Activated naive CD4-positive, alpha-beta T cell treated with anti-CD3 and anti-CD28 coated beads, Interleukin-2, amount 50 U/mL, for 72 hours (primary cell): ENCODE measurements at places on chromosomes 1 and 21. TPM values are rescaled to one million over a fixed set of nuclear protein-coding genes. Genes with fewer than 3 reads are reported as not detected.
A peak's percentile ranks its signal among the peaks of the same experiment; 100 is the strongest.

C1QTNF12 gene
- 17.7 TPM for total RNA-seq

CELA3B gene
- total RNA-seq = not detected

MX1 gene
- total RNA-seq = 365 TPM

C8A gene
- not detected for total RNA-seq

IVNS1ABP gene
- 201 TPM for total RNA-seq

LYPD8 gene
- total RNA-seq = not detected

SUSD4 gene
- 1.1 TPM for total RNA-seq

DNA sequence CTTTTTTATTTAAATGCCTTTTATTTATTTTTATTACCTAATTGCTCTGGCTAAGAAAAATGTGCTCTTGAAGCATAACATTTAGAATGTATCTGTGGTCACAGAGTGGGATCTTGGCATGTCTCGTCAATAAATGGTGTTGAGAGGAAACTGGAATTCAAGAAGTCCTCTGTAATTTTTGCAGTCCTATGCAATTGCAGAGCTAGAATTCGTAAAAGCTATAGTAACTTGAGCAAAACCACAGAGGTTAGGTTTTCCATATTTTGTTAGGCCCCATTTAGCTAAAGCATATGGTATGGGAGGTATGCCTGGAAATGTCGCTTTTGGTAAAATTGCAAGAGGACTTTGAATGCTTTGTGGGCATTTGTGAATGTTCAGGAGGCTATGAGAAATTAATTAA, 466.7 kb upstream of the NFIA start:
- DNase-seq = no peak

DNA sequence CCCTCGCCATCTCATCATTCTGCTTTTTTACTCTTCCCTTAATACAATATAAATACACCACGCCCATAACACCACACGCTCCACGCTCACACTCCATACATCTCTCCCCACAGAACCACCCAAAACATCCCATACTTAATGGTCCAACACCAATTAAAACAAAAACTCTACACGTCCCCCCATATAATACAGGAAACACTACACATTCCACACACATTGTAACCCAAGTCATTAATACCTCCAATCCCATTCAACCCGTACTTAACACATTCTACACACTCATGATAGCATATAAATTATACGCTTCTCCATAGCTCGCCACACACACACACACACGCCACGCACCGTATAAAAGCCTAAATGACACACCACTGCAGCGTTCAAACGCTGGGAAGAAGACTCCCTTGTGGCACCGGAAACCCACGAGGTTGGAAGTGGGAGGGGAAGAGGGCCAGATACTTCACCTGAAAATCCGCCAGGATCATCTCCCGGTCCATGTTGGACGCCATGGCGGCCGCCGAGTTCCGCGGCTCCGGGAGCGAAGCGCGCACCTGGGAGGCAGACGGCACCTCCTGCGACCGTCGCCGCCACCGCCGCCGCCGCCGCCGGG, 659 bp downstream of the FAF1 start:
- DNase-seq = no peak

- no peak for DNase-seq
These were observed 119.5 kb downstream of the PCBP3 start for GRCh38 chr21:45763074-45763473.

DNA sequence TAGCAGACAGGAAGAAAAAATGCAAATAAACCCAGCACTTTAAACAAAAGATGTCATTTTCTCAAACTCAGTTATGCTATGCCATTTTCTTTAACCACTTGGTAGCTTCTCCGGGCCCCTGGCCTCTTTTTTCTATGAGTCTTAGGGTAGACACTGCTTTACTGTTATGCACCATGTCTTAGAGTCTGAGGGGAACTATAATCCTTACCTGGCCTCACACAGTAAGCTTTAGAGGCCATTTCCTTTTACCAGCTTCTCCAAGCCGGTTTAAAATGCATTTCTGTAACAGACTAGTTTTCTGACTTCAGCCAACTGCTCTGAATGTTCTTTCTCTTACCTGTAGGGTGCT, 73.7 kb upstream of the EDEM3 start:
- DNase-seq = no peak

DNA sequence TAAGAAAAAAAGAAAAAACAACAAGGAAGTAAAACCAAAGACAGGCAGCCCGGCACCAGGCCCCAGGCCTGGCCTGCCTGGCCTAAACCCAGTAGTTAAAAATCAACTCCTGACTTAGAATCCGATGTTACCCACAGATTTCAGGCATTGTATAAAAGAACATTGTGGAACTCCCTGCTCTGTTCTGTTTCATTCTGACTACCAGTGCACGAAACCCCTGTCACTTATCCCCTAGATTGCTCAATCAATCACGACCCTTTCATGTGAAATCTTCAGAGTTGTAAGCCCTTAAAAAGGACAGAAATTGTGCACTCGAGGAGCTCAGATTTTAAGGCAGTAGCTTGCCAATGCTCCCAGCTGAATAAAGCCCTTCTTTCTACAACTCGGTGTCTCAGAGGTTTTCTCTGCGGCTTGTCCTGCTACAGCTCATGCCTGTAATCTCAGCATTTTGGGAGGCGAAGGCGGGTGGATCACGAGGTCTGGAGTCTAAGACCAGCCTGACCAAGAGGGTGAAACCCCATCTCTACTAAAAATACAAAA, 15.6 kb upstream of the MYOCOS start:
- no peak for DNase-seq

DNA sequence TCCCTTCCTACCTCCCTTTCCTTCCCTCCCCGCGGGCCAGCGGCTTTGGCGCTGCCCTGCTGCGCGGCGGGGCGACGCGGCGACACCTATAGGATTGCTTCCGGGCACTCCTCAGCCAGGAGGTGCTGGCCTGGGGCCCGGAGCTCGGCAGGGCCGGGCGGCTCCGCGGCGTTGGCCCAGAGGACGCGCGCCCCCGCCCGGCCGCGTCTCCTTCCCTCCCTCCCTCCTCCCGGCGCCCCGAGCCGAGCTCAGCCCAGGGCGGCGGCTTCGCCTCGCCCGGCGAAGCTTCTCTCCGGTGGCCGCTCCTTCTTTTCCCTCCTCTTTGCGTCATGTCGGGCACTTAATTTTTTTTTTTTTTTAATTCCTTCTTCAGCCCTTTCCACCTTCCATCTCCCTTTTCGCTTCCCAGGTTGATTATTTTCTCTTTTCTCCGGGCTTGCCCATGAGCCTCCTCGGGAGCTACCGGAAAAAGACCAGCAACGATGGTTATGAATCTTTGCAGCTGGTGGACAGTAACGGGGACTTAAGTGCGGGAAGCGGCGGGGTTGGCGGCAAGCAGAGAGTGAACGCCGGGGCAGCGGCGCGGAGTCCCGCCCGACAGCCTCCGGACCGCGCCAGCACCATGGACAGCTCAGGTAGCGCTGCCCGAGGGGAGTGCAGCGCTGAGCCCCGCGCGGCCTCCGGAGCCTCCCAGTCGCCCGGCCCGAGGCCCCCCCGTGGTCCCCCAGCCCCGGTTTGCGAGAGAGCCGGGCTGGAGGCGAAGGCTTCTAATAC, at the start of gene DNAJC6:
Gene DNAJC6, plus strand, starts transcription at position 240 of the 774 bp plus-strand sequence. Its CDS starts 203 bp downstream, at position 443.
- peak; percentile 71 for DNase-seq

DNA sequence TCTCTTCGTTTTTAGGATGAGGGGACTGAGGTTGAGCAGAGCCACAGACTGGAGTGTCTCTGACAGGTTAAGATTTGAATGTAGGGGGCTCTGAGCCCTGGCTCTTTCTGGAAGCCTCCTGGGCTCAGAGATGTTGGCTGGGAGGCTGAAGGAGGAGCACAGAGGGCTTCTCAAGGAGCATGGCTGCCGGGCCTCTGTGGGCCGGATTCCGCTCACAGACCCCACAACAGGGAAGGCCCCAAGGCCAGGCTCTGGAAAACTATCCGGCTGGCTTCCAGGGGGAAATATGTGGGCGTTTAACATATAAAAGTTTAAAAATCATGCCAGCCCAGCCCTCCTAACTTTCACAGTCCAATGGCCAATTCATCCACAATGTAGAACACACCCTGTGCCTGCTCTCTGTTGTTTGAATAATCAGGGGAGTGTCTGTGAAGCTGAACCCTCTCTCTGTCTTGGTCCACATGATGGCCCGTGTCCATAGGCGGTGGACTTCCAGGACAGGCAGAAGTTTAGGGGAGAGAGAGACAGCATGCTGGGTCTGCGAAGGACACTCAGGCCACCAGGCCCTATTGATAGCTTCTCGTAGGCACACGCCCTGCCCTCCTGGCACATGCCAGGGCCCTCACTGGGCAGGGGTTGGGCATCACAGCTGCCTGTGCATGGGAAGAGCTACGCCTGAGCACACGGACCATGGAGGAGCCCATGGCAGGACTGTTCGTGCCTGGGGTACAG, 10.8 kb downstream of the OBSCN start:
- DNase-seq = no peak

DNA sequence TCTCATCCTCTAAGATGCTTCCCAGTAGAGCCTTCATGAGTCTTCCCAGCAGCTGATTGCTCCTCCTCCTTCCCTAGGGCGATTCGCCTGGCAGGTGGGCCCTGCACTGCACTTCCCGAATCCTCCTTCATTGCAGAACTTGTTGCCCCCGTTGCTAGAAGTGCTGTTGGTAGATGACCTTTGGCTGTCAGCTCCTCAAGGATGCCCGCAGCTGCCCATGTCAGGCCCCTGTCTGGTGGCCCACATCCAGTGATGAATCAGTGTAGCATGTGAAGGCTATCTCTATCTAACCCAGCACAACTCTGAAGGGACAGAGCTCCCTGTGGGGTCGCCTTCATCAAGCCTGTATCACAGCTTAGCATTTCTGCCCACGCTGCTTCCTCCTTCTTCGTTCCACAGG, 52.1 kb upstream of the F3 start:
- DNase-seq = no peak

DNA sequence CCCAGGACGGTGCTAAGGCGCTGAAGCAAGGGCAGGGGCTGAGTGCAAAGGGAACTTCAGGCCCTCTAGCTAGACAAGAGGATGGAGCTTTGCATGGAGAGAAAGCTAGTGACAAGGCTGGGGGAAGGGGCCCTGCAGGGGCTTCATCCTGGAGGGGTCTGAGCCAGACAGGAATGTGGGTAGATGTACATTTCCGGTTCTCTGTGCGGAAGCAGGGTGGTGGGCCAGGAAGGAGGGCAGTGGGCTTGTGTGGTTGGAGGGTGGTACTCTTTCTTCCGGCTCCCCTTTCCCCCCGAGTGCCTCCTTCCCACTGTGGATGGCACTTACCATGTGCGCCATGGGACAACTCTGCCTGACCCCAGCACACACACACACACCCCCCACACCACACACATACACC, 1.5 kb downstream of the KISS1 start:
- DNase-seq = no peak

DNA sequence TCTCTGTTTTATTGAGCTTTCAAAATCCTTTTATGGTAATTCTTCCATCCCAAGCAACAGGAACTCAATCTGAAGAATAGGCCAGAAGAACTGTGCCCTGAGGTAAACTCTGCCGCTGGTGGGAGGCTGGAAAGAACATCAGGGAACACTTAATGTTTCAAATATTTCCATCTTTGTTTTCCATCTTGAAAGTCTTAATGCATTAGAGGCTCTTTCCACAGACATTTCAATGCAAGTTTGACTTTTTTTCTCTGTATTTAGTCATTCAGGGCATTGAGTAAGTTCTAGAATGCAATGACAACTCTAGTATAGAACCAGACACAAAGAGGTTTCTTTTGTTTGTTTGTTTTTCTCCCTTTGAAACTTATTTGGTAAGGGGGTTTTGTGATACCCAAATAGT, 61.5 kb downstream of the KIAA0040 start:
- DNase-seq = no peak

DNA sequence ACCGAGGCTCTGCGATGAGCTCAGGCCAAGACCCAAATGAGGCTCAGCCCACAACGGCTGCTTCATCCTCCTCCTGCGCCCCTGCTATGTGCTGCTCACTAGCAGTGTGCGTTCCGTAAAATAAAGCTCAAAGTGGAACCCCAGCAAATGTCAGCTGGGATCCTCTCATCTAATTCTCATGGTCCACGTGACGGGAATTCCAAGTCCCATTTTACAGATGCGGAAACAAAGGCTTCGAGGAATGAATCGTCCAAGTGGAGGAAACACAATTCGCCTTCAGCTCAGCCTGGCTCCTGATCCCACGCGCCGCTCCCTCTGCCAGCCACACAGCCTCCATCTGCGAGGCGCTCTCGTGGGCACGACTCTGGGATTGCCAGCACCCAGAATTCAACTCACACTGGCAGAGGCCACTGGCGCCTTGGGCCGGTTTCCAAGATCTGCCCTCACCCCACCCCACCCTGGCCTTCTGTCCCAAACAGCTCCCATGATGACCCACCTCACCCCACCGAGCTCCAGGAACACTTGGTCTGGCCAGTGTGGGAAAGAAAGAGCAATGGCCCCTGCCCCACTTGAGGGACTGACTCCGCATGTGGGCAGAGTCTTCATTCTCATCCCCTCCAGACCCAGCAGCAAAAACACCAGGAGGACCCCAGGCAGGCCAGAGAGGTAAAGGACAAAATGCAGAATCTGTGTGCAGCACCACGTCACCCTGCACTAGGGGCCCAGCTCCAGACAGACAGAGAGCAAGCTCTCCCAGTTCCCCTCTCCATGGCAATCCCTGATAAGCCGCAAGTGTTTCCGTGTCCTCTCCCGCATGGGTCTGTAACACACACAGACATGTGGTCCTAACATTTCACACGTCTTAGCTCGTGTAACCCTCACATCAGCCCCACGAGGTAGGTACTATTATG, 10.5 kb downstream of the CASZ1 start:
- DNase-seq = no peak

DNA sequence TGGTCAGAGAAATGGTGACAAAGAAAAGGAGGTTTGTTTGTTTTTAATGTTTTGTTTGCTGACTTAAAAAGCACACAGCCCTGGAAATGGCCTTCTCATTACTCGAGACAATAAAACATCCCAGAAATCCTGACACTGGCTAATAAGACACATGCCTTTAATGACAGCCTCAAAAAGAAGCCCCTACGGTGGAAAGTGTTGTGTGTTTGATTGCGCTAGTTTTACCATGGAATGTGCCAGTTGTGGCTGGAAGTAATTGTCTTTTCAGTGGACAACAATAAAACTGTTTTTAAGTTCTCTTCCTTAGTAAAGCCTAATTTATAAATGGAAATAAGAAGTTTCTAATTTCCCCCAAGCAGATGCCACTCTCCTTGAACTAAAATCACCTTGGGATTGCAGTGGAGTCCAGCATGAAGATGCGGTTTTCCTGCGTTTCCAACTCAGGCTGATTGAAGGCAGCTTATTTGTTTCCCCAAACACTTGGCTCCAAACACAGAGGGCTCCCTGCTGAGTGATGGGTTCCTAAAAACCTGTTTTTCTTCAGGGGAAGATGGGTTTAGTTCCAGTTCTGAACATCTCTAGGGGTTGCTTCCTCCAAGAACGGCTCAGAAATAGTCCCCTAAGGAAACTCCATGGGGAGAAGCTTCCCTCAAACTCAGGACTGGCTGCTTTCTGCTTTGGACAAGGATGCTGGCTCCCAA, 54.3 kb downstream of the CD247 start:
- DNase-seq = no peak
